ENCODE measurements at places on chromosomes 1 and 21. TPM values are rescaled to one million over a fixed set of nuclear protein-coding genes. Genes with fewer than 3 reads are reported as not detected.

DNA sequence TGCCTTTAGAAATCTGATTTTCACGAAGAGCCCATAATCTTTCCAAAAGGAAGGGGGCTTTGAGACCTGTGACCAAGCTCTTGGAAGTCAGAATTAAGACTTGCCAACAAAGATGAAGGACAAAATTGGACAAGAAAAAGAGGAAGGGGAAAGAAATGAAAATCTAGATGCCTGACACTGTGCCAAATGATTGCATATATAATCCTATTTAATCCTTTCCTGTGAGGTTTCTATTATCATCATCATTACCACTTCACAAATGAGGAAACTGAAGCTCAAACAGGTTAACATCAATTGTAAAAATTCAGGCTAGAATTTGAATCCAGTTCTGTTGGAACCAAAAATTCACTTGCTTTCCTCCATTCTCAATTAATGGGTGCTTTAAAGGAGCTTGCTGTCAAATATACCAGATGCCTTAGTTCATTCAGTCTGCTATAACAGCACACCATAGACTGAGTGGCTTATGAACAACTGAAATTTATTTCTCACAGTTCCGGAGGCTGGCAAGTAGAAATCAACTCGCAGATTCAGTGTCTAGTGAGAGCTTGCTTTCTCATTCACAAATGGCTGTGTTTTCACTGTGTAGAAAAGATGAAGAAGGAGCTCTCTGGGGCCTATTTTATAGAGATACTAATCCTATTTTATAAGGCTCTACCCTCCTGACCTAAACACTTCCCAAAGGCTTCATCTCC is 197.5 kb upstream of the ST6GALNAC5 start:
- no peak for DNase-seq

DNA sequence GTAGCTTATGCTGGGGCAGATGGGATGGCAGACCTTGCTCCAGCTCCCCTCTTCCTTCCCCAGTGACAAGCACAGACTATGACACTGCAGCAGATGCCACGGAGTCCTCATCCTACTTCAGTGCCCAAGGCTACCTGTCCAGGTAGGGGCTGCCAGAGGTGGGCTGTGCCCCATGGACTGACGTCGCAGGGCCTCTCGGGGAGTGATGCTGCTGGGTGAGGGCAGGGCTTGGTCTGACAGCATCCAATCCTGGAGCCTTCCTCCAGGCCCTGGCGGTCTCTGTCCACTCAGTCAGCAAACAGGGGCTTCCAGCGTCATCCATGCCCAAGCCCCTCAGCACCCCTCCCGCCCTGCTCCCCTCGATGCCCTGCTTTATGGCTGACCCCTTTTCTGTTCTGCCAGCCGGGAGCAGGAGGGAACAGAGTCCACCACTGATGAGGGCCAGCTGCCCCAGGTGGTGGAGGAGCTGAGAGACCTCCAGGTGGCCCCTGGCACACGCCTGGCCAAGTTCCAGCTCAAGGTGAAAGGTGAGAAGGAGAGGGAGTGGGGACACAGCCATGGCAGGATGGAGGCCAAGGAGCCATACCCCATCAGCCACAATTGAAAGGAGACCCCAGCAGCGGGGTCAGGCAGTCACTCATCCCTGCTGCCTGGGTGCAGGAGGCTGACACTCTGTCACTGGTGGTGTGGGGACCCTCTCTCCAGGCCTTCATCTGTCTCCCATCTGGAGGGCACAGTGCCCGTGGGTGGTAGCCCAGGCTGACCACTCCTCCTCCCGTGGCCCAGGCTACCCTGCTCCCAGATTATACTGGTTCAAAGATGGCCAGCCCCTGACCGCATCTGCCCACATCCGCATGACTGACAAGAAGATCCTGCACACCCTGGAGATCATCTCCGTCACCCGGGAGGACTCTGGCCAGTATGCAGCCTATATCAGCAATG is 73.6 kb downstream of the TRIM11 start:
- no peak for DNase-seq

- no peak for DNase-seq
Measured at GRCh38 chr21:28391938-28392849, 600.5 kb downstream of the LTN1 start.

DNA sequence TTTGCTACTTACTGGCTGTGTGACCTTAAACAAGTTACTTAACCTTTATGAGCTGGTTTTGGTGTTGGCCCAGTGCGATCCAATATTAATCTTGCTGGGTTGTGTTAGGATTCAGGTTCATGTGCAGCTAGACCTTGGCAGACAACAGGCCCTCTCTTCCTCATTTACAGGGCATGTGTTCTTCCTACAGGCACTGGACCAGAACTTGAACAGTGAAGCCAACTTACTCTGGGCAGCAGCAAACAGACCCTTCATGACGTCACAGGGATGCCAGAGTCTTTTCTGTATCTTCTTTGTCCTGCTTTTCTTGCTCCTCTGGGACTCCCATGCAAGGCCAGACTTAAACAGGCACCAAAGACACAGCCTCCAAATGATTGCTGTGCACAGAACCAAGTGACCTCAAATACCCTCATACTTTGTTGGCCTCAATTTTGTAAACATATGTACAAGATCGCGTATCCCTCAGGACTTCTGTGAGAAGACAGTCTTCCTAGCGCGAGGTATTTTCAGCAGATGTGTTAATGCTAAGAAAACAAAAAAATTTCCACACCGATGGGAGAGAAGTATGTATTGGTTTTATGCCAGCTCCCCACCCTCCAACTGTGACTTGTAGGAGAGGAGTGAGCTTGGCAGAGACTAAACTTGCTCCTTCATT is 73.7 kb downstream of the URB2 start:
- no peak for DNase-seq

DNA sequence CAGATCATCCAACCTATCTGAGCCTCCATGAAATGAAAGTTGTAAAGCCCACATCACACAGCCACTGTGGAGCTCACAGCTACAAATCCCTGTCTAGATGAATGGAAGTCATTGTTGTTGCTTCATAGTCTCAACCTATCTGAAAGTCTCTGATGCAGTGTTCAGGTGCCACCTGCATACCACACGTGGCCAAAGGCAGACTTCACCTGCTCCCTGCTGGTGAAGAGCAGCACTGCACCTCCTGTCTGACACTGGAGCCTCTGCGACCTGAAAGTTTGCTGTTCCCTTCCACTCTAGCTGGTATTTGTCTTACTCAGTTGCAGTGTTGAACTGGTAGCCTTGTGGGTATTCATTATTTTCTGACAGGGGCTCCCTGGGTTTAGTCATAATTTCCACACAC is 18.4 kb downstream of the LORICRIN start:
- DNase-seq: no peak

- DNase-seq: no peak
Measured at GRCh38 chr1:70227439-70227838, 6.3 kb downstream of the SRSF11 start.

Gene YTHDF2
- 88.4 TPM for total RNA-seq

Gene C1orf146
- not detected for total RNA-seq

DNA sequence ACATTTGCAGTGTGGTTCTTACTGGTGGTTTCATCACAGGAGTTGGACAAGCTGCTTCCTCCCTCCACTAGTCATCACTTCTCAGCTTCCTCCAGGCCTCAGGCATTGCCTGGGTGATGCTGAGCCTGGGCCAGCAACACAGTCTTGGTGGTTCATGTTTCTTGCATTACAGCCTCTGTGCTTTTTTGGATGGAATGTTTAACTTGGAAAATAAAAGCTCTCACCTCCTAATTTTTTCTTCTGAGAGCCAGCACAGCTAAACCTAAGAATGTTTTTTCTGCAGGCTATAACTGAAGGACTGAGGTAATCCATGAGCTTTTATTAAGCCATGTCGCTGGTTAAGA is 66.1 kb upstream of the RHOU start:
- DNase-seq: no peak

- DNase-seq: no peak
Measured at GRCh38 chr1:170657275-170657853, 6.6 kb upstream of the PRRX1 start.

DNA sequence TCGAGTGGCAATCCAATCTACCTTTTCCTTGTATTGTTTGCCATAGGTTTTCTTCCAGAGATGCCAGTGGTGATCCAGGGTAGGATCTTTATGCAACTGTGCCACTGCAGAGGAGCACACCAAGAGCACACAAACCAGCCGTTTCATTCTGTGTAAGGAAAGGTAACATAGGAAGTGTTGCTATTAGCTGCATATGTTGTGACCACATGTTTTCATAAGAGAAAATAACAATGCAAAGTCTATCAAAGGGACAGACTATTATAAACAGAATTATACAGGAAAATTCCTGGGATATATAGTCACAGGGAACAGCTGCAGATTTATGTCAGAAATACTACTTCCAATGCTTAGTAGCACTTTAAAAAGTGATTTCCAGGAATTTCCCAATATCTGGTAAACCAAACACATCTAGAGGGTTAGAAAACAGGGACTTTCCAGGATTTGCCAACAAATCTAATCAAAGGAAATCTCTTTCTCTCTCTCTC is 919 bp downstream of the CTSS start:
- DNase-seq: no peak

GRCh38 chr1:98129491-98129890 is 208.7 kb upstream of the DPYD start:
- DNase-seq: no peak

Gene BMP8B
- total RNA-seq: 0.28 TPM

- DNase-seq: no peak
Measured at GRCh38 chr1:236870721-236871120, 75.6 kb downstream of the MTR start.

- DNase-seq: no peak
Measured at GRCh38 chr21:42607525-42608102, 45.8 kb upstream of the PDE9A start.

- DNase-seq: no peak
Measured at GRCh38 chr21:37800456-37801061, 115.7 kb downstream of the KCNJ6 start.

DNA sequence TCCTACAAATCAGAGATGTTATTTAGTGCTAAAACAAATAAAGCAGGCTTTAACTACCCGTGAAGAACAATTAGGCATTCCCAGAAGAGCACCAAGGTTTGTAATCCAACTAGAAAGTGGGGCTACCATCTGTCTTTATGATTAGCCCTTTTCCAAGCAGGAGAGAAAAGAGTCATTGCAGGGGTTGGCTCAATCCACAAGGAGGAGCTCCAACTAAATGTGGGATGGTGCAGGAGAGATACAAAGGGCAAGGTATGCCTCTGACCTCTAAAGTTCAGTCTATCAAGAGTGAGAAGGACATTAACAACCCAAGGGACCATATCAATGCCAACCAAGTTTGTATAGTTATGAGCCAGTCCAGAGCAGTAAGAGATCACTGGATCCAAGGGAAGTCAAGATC is 382.7 kb upstream of the DUSP10 start:
- DNase-seq: no peak

Gene CR1
- total RNA-seq: 20.7 TPM

DNA sequence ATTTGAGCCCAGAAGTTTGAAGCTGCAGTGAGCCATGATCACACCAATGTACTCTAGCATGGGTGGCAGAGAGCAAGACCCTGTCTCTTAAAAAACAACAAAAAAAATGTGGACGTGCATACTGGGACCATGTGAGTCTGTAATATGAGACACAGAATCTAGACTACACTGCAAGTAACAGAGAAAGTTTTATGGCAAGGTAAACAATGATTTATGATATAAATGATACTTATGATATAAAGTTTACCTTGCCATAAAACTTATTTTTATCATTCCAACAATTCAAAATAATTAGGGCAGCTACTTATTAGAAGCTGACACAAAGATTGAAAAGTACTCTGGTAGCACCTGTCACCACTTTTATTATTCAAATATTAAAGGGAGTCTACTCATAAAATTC is 34.7 kb downstream of the WDR26 start:
- no peak for DNase-seq

DNA sequence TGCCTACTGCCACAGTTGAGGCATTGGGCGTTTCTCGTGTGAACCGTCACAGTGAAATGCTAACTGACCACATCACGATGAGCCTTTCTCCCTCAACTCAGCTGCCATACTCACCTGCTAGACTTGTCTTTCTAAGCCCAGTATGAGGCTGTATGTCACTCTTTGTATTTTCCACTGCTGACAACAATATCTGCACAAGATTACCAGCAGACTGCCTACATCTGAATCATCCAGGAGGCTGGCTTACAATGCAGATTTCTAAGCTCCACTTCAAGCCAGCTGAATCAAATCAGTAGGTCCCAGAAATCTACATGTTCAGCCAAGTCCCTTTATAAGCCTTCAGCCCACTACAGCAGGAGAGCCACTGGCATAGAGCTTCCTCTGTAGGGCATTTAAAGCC is 355.0 kb upstream of the DUSP10 start:
- DNase-seq: no peak

Gene LRRC71
- total RNA-seq: not detected

Gene HUNK
- 0.88 TPM for total RNA-seq

Gene ZNF692
- 23.9 TPM for total RNA-seq

GRCh38 chr1:31580891-31581603 is 4.7 kb downstream of the TINAGL1 start:
- no peak for DNase-seq

Gene GBP2
- total RNA-seq: 80.3 TPM

DNA sequence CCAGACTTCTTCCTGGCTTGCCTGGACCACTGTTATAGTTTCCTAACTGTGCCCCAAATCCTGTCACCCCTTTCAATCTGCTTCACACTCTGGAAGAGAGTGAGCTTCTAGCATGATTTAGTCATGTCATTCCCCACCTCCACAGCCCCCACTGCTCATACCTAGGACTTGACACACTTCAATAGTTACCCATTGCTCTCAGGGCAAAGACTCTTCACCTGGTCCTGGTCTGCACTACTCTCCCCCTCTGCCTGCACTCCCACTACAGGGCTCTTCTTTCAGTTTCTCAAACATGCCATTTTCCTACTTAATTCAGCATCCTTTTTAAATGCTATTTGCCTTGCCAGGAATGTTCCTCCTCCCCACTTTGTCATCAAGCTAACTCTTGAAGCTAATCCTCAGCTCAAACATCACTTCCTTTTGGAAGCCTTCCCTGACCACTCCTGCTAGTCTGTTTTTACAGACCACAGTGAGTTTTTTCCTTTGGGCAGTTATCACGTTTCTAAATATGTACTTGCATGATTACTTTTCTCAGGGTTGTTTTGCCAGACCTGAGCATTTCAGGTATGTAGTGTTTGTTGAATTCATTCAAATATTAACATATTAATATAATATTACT is 24.7 kb downstream of the CYP2J2 start:
- DNase-seq: no peak

- no peak for DNase-seq
Measured at GRCh38 chr1:107076841-107077240, 20.4 kb downstream of the PRMT6 start.

All from omental fat pad (tissue), 4 donors.